ENCODE measurements at places on chromosomes 5 and 9. TPM values are rescaled to one million over a fixed set of nuclear protein-coding genes. Genes with fewer than 3 reads are reported as not detected.

The SPINK7 gene
- total RNA-seq, result 22.9 TPM

The OTP gene
- not detected for total RNA-seq

The PCDHB14 gene
- 6.5 TPM for total RNA-seq

The ECSCR gene
- total RNA-seq, result 5.5 TPM

The PKD2L2 gene
- total RNA-seq, result not detected

The PDZD2 gene
- total RNA-seq, result 107 TPM

The GAPVD1 gene
- total RNA-seq, result 87.5 TPM

The FBLL1 gene
- 1.7 TPM for total RNA-seq

The C9 gene
- not detected for total RNA-seq

The GPX8 gene
- total RNA-seq, result 5.7 TPM

The SLC4A9 gene
- 0.56 TPM for total RNA-seq

The RPL12 gene
- total RNA-seq, result 2,291 TPM

The ADAMTS2 gene
- 3.5 TPM for total RNA-seq

The PCDHGC3 gene
- total RNA-seq, result 30.0 TPM

The SLC6A7 gene
- not detected for total RNA-seq

The NCS1 gene
- 32.5 TPM for total RNA-seq

The ENTREP1 gene
- total RNA-seq, result 18.2 TPM

The PDCD1LG2 gene
- total RNA-seq, result 0.97 TPM

The BSPRY gene
- total RNA-seq, result 24.7 TPM

The FAXDC2 gene
- 62.1 TPM for total RNA-seq

The SYNPO gene
- 3.3 TPM for total RNA-seq

The CLIC3 gene
- 139 TPM for total RNA-seq

The TRPM6 gene
- total RNA-seq, result 1.6 TPM

The TSLP gene
- total RNA-seq, result not detected

Measured in suprapubic skin (tissue), 4 donors.